ENCODE measurements at places on chromosomes 3 and 15.

DNA sequence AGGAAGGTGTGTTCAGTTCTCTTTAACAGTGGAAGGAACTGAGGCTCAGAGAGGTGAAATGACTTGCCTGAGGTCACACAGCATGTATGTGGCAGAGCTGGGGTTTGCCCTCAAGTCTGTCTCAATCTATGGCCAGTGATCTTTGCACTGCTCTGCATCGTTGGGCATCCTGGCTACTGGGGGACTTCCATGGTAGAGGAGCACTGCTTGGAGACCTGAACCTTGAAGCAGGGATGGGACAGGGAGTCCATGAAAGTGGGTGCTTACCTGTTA lies 2.0 kb downstream of the CORO2B start:
- DNase-seq: no peak

GRCh38 chr3:59606638-59607266 lies 556.9 kb upstream of the CFAP20DC start:
- DNase-seq: no peak

- no peak for DNase-seq
These were observed 1146.6 kb downstream of the ROBO1 start for GRCh38 chr3:78621061-78621716.

GRCh38 chr15:56471440-56472069 lies 6.6 kb upstream of the MNS1 start:
- no peak for DNase-seq

DNA sequence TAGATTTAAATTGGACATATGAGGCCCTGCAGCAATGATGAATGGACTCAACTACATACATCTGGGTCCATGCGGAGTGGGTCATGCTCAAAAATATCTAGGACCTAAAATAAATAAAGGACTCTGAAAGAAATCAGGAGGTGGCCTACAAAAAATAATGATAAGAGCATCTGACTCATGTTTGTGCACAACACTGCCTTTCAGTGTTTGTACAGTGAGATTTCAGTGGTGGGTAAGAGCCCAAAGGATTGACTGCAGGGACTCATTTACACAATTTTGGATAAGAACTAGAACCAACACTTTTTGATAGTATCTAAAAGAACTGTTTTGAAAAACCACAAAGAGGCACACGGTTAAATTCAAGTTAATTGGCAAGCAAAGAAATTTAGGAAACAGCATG lies 285.5 kb downstream of the SLC9A9 start:
- DNase-seq: no peak

DNA sequence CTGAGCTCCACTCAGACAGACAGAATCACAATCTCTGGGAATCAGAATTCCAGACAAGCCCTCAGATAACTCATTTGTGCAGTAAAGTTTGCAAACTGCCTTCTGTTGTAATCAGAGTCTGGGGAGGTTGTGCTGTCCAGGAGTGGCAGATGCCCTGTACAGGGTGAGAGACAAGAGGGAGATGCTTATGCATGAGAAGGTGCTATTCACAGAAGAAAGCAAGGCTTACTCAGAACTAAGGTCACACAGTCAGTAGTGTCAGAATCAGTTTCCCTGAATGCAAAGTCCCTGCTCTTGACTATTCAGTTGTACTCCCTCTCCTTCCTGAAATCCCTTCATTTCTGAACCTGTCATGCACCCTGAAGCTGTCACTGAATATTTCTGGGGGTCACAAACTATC lies 43.7 kb downstream of the SRPRB start:
- no peak for DNase-seq

- DNase-seq: no peak
These were observed 77.6 kb upstream of the SNRPN start for GRCh38 chr15:24877174-24877573.

DNA sequence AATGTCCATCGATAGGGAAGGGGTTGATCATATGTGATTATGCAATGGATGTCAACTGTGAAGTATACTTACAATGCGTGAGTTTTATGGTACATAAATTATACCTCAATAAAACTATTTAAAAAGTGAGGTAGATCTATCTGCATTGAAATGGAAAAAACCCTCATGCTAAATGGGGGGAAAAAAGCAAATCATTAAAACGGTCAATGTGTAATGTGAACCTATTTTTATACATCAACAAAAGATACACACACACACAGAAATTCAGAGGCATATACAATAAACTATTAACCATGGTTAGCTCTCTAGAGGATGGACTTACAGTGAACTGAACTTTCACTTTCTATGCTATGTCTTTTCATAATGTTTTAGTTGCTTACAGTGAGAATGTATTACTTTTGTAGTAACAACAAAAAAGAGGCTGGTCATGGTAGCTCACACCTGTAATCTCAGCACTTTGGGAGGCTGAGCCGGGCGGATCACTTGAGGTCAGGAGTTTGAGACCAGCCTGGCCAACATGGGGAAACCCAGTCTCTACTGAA lies 23.1 kb downstream of the STIMATE start:
- DNase-seq: no peak

DNA sequence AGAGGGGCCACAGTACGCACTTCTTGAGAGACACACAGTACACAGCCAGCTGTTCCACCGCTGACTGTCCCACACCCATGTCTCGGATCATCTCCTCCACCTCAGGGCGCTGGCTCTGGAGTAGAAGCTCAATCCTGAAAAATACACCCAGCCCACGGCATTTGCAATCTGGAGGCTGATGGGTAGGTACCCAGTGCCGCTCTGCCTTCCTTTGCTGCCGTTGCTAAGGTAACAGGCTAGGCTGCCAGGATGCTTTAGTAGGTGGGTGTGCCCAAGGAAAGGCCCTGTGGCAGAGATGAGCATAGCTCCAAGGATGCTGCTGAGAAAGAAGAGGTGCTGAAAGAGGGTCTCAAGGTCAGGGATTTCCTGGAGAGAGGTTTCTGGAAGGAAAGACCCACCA lies 14.6 kb downstream of the TRAIP start:
- no peak for DNase-seq

- DNase-seq: no peak
These were observed 240.8 kb upstream of the CNTN6 start for GRCh38 chr3:852033-852432.

DNA sequence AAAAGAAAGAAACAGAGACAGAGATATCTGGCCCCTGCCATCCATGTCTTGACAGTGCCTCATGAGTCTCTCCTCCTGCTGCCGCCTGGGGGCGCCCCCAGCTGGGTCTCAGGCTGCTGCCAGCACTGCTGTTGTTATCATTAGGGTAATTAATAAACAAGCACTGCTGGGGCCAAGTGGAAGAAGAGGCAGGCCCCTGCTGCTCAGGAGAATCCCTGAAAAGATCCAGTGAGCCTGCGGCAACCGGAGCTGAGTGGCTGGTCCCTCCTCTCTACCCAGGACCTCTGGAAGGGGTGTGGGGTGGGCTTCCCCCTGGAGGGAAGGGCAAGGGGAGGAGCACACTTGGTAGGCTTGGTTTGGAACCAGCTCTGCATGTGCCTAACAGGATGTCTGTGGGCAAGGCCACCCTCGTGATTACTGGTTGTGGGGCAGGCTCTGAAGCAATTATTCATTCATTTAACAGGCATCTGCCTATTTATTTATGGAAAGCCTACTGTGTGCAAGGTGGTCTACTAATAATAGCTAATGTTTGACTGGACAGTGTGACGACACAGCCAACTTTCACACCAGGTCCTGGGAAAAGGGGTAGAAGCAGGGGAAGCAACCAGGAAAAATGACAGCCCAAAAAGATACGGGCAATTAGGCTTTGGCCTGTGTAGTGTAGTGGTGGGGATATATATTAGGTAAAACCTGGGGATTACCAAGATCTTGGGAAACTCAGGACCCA lies 1.2 kb upstream of the TYRO3 start:
- peak; percentile 28 for DNase-seq

DNA sequence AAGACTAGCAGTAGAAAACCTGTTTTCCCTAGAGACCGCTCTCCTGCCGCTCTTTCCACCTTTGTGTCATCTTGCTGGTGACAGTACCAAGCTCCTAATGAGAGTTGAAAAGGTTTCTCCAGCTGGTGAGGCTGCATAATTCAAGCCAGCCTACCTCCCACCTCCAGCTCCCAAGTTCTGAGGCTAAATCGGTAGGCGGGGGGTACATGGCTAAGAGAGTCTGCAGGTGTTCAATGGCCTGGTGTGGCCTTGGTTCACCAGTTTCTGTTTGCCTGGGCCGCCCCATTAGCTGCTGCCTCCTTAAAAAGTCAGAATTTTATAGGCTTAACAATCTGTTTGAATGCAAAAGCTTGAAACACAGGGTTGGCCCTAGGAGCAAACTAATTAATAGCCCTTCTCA lies 262.8 kb downstream of the SLCO3A1 start:
- no peak for DNase-seq

GRCh38 chr15:64149424-64149823 lies 2.1 kb upstream of the SNX22 start:
- no peak for DNase-seq

DNA sequence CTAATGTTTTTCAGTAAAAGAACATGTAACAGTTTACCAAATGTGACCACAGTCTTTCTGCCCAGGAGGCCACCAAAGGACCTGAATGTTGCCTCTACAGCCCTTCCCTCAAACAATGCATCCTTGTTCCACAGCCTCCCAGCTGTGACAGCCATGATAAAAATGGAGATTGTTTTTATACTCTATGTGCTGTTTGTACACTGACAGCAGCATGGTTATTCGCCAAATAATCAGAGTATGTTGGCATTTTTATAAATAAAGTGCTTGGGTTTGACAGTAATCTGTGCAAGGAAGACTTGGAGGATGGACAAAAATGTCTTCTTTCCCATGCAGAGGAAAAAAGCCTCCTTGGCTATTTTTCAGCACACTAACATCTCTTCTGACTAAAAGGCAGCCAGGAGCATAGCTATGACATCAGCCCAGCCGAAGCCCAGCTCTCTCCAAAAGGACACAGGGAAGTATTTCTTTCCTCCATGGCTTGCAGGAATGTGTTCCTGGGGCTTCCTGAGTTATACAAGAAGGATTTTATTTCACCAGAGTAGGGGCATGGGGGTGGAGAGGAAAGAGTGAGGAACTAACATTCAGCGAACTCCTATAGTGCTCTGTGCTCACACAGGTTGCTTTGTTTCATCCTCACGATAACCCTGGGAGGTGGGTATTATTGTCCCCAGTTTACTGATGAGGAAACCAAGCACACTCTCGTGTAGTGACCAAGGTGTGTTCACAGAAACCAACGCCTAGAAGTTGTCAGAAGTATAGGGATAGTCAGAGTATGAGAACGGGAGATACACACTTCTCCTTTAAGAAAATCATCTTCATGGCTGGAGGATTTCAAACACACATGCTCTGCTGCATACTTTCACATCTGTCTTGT lies 339.7 kb downstream of the MECOM start:
- DNase-seq: no peak

DNA sequence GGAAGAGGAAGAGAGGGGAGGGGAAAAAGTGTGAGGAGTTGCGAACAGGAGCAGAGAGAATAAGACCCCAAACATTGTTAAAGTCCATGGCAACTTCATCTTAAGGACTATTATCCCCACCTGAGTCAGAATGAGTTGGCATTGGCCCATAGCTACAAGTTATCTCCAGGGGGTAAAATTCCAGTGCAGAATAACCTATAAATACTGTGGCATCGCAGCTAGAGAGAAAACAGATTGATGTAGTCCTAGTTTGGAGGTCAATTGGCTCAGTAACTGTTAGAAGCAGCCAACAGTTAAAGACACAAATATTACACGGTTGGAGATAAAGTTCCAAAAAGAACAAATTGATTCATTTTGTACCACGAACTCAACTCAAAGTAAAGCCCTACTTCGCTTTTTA lies 313.9 kb upstream of the CCDC54 start:
- no peak for DNase-seq

DNA sequence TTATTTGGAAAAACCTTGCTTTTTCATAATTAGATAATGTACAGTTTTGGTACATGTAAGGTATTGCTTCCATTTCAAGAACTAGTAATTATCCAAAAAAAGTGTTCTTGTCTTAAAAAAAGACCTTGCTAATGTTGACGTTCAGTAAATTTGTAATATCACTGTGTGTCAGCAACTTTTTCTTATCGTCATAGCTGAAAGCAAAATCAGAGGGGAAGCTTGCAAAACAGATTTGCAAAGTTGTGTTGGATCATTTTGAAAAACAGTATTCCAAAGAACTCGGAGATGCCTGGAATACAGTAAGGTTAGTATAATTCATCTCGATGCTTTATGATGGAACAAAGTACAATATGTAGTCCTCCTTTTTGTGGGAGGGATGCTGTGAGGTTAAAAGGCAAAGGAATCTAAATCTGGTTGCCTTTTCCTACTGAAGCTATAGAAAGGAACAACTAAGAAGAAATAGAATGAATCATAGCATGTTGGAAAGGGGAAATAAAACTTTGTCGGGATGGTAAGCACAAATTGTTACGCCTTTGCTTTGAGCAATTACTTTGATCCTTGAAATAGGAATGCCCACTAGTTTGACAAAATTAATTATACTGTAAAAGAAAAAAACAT lies 1.5 kb downstream of the NSUN3 start:
- no peak for DNase-seq
